A673 (cell line): ENCODE measurements at places on chromosomes 6 and 20.

GRCh38 chr20:6269168-6269873, 146.5 kb upstream of the FERMT1 start:
- DNase-seq = peak; percentile 7

DNA sequence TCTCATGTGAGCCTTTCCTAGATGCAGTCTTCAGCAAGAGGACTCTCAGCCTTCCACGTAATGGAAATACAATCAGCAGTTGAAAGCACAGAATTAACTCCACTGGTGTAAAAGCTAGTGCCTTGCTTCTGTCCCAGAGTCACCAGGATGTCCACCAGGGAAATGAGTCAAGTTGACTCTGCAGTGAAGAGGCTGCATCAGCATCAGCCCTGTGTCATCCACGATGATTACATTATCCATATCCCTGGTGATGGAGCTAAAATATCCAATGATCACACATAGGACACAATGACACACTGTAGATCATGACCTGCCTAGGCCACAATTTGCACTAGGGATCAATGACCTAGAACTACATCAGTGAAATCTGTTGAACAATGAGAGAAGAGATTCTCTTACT, 262.4 kb downstream of the ERMARD start:
- no peak for DNase-seq

GRCh38 chr20:2387580-2387979, 6.9 kb downstream of the TGM6 start:
- DNase-seq = no peak

DNA sequence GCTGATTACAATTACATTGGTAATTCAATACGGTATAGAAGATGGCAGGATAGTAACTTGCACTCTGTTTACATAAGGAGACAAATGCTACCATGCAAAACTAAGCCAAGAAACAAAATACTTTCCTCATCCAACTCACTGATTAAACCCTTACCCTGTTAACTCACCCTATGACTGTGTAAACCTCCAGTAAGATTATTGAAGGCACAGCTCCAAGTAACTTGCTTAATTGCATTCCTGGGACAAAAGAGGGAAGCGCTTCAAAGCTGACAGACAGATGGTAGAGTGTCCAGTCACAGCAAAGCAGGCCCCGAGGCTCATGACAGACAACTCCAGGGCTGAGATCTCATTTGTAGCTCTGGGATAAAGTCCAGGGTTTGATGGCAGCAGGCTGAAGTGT, 6.9 kb upstream of the KIF16B start:
- DNase-seq = no peak

- DNase-seq = no peak
Observed at GRCh38 chr20:46182276-46183200, 64.4 kb downstream of the CD40 start.

DNA sequence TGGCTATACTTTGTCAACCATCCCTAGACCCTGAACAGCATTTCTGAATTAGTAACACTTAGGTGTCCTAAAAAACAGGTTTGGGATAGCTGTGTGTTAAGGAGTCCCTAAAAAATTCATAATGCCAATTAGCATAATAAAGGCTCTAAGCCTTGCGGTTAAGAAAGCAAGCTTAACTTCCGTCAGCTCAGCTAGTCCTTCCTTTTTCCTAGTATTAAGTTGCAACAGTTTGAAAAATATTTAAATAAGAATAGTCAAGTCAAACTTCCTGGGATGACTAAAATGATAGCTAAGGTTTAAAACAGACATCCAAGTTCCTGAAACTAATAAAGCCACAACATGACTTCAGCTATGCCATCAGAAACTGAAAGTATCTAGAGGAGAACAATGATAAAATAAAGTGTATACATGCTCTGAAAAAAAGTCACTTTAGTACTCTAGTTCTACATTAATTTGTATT, 3.5 kb downstream of the AKIRIN2 start:
- peak; percentile 87 for DNase-seq

GRCh38 chr6:484086-484745, 92.7 kb downstream of the IRF4 start:
- DNase-seq = no peak

- DNase-seq = no peak
Observed at GRCh38 chr6:154503658-154504057, 6.8 kb downstream of the CNKSR3 start.

DNA sequence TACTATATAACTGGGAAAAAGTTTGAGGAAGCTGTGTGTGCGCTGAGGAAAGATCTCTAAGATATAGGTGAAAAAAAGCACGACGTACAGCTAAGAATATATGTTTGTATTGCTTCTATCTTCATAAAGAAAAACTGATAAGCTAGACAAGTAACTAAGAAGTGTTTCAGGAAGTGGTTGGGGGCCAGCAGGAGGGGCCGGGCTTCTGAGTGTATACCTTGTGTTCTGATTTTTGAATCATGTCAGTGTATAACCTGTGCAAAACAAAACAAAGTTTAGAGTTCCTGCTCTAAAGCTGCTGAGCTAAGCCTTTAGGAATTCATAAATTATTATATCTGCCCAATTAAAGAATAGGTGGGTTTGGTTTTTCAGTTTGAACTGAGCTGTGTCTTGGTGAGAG, 7.9 kb upstream of the OSER1 start:
- DNase-seq = no peak

DNA sequence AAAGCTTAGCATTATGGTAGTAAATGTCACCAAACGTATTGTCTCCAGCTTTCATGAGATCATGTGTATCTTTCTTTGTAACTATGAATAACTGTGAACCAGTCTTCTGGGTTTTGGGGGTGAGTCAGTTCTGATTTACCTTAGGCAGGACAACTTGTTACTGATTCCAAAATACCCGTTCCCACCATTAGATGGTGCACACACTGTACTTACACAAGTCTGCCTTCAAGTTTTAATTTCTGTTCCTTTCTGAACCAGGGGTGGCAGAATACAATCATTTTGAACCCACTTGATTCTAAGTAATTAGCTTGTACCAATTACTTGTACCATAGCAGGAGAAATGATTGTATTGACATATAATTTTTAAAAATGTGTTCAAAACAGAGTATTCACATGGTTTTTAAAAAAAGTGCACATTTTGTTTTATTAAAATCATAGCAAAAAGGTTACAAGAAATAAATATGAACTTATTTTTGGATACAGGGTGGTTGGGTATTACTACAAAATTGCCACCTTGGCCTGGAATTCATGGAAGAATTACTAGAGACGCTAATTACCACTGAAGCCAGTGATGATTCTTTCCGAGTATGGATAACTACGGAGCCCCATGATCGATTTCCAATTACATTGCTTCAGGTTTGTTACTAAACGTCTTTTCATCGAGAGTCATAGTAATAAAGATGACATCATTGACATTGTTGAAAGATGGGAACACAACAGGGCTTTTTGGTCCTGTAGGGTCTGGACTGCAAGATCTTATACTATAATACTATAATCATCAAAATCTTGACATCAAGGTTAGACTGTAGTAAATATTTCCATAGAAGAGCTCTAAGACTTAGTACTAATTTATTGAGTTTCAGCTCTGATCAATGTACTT, 75.2 kb upstream of the GLP1R start:
- peak; percentile 63 for DNase-seq
